ENCODE measurements at places on chromosomes 11 and 22. TPM values are rescaled to one million over a fixed set of nuclear protein-coding genes. Genes with fewer than 3 reads are reported as not detected.

The MCHR1 gene
- not detected for total RNA-seq

The APOBEC3H gene
- total RNA-seq: not detected

The NAALAD2 gene
- 7.0 TPM for total RNA-seq

The ISX gene
- 83.6 TPM for total RNA-seq

The OR4C46 gene
- total RNA-seq: not detected

The USH1C gene
- total RNA-seq: 90.8 TPM

The C22orf31 gene
- not detected for total RNA-seq

The KRTAP5-9 gene
- not detected for total RNA-seq

The PARVA gene
- 35.5 TPM for total RNA-seq

The OR51D1 gene
- not detected for total RNA-seq

The MYO7A gene
- 15.7 TPM for total RNA-seq

The VSIG10L2 gene
- total RNA-seq: not detected

The CSF2RB gene
- 6.4 TPM for total RNA-seq

The E2F8 gene
- total RNA-seq: 9.8 TPM

The TRIM68 gene
- 19.0 TPM for total RNA-seq

The BBOX1 gene
- total RNA-seq: not detected

The SPON1 gene
- total RNA-seq: 48.0 TPM

The IL17RA gene
- total RNA-seq: 20.2 TPM

The MUC15 gene
- not detected for total RNA-seq

The CXCR5 gene
- 7.4 TPM for total RNA-seq

The CALCA gene
- not detected for total RNA-seq

The TRPM5 gene
- 8.1 TPM for total RNA-seq

Measured in Peyer's patch (tissue), 4 donors.